Caco-2 (cell line): ENCODE measurements at places on chromosomes 6 and 20. TPM values are rescaled to one million over a fixed set of nuclear protein-coding genes. Genes with fewer than 3 reads are reported as not detected.

GRCh38 chr6:113862112-113862511, 5.0 kb downstream of the MARCKS start:
- DNase-seq: no peak

PSMB9 gene
- 1.3 TPM in 1 of 2 replicates, not detected in the other for total RNA-seq

GRCh38 chr6:40179496-40179895, 245.2 kb upstream of the MOCS1 start:
- no peak for DNase-seq

- DNase-seq: no peak
These were observed 201.8 kb downstream of the TTLL2 start for GRCh38 chr6:167526465-167527368.
